ENCODE measurements at places on chromosomes 2 and 18.

GRCh38 chr2:153509133-153509532 is 30.6 kb upstream of the RPRM start:
- DNase-seq, result no peak
- H3K27me3 ChIP-seq, result peaks cover 12% of the 10 kb centered on the region
- no peak overlapping the region for H3K4me3 ChIP-seq
- no peaks in the 10 kb centered on the region for H3K4me1 ChIP-seq

DNA sequence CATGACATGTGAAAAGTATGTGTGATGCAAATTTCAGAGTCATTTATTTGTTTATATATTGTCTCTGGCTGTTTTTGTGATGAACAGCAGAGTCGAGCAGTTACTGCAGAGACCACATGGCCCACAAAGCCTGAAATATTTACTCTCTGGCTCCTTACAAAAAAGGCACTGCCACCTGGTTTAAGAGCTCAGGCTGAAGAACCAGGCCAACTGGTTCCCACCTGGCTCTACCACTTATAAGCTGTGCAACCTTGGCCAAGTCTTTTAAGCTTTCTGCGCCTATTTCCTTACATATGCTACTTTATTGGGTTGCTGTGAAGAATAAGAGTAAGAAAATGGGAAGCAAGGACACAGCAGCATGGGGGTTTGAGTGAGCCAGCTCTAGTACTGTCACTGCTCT is 207.6 kb downstream of the L3MBTL4 start:
- H3K27me3 ChIP-seq, result no peaks in the 10 kb centered on the region
- no peak for DNase-seq
- H3K36me3 ChIP-seq, result no peaks in the 10 kb centered on the region
- H3K4me3 ChIP-seq, result no peak overlapping the region

- H3K36me3 ChIP-seq, result peaks cover 7% of the 10 kb centered on the region
- H3K4me3 ChIP-seq, result no peak overlapping the region
- no peak for DNase-seq
- H3K4me1 ChIP-seq, result no peaks in the 10 kb centered on the region
- H3K27me3 ChIP-seq, result no peaks in the 10 kb centered on the region
These were observed 102.8 kb upstream of the TFCP2L1 start for GRCh38 chr2:121387591-121388325.

DNA sequence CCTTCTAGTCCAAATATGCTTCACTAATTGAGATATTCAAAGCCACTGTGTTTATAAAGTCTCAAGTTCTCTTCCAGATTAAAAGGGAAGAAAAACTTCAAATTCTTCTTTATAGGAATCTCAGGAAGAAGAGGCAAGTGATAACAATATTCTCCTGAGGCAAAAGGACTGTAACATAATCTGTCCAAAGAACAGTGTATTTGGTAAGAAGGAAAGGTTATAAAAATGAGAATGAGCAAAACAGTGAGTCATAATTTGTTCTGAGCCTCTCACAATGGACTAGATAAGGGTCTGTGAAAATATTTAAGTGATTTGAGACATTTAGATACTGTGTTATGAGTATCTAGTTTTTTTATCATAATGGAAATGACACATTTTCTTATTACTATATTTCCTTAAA is 44.3 kb downstream of the SNRPD1 start:
- peaks cover 17% of the 10 kb centered on the region for H3K36me3 ChIP-seq
- no peak overlapping the region for H3K4me3 ChIP-seq
- H3K27ac ChIP-seq, result no peak overlapping the region
- no peaks in the 10 kb centered on the region for H3K4me1 ChIP-seq
- H3K27me3 ChIP-seq, result no peaks in the 10 kb centered on the region

DNA sequence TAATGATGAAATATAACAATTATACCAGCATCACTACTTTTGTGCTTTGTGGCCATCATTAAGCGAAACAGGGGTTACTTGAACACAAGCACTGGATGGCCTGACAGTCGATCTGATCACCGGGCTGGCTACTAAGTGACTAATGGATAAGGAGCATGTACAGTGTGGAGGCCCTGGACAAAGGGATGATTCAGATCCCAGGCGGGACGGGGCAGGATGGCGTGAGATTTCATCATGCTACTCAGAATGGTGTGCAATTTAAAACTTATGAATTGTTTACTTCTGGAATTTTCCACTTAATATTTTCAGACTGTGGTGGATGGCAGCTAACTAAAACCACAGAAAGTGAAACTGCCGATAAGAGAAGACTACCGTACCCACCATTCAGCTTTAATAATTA is 7.0 kb upstream of the CLIP4 start:
- H3K27ac ChIP-seq, result no peak overlapping the region
- no peak overlapping the region for H3K4me3 ChIP-seq
- no peaks in the 10 kb centered on the region for H3K4me1 ChIP-seq

- H3K4me3 ChIP-seq, result peak overlapping the region; percentile 80
- H3K36me3 ChIP-seq, result no peaks in the 10 kb centered on the region
- H3K4me1 ChIP-seq, result peaks cover 28% of the 10 kb centered on the region
- no peak for DNase-seq
These were observed 1.1 kb upstream of the SEH1L start for GRCh38 chr18:12946549-12947284.

- H3K4me3 ChIP-seq, result no peak overlapping the region
- peaks cover 2% of the 10 kb centered on the region for H3K27me3 ChIP-seq
- no peak overlapping the region for H3K27ac ChIP-seq
- no peaks in the 10 kb centered on the region for H3K4me1 ChIP-seq
- DNase-seq, result no peak
These were observed 104.4 kb downstream of the LIPG start for GRCh38 chr18:49666045-49666775.

- no peaks in the 10 kb centered on the region for H3K27me3 ChIP-seq
- DNase-seq, result no peak
- no peak overlapping the region for H3K4me3 ChIP-seq
- H3K4me1 ChIP-seq, result peaks cover 12% of the 10 kb centered on the region
- no peak overlapping the region for H3K27ac ChIP-seq
- H3K36me3 ChIP-seq, result no peaks in the 10 kb centered on the region
These were observed 93.9 kb downstream of the KLF7 start for GRCh38 chr2:207071820-207072219.

- H3K36me3 ChIP-seq, result no peaks in the 10 kb centered on the region
- H3K4me3 ChIP-seq, result no peak overlapping the region
These were observed 96.7 kb downstream of the CCDC148 start for GRCh38 chr2:158359846-158360245.

- H3K4me1 ChIP-seq, result no peaks in the 10 kb centered on the region
- no peak overlapping the region for H3K4me3 ChIP-seq
- DNase-seq, result no peak
- H3K36me3 ChIP-seq, result no peaks in the 10 kb centered on the region
- no peak overlapping the region for H3K27ac ChIP-seq
- H3K27me3 ChIP-seq, result no peaks in the 10 kb centered on the region
These were observed 234.7 kb downstream of the HRH4 start for GRCh38 chr18:24695168-24695567.

DNA sequence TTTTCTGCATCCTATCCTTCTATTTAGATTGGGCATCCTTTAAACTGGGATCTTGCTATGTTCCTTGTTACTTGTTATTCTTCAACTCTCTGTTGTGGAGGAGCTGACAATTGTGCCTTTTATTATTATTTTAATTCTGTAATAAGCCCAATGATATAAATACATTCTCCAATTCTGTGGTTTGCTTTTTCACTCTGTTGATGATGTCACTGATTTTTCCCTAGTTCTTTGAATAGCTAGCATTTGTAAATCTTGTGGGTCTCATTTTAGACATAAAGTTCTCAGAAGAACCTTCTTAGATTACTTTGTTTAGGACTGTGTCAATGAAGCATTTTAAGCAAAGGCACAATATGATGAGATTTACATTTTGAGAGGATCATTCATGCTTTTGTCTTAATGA is 79.5 kb upstream of the SLC8A1 start:
- no peak overlapping the region for H3K4me3 ChIP-seq
- peaks cover 9% of the 10 kb centered on the region for H3K4me1 ChIP-seq
- no peaks in the 10 kb centered on the region for H3K27me3 ChIP-seq

DNA sequence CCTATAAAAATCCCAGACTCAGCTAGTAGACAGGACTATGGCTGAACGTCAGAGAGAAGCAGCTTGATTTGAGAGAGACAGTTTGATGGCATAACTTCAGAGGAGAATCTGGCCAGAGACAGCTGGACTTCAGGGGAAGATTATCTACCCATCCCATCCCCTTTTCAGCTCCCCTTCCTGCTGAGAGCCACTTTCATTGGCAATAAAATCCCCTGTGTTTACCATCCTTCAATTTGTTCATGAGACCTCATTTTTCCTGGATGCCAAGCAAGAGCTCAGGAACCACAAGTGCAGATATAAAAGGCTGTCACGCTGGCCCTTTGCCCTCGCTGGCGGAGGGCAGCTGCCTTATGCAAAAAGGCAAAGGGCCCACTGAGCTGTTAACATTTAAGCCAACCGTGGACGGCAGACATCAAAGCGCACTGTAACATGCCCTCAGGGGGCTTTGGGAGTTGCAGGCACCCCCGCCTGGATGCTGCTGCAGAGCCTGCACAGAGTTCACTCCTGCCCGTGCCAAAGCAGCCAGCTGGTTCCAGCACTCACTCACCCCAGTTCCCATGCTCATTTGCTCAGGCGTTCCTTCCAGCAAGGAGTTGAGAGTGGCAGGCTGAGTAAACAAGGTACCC is 164.3 kb upstream of the PGAP1 start:
- H3K27me3 ChIP-seq, result no peaks in the 10 kb centered on the region
- H3K27ac ChIP-seq, result no peak overlapping the region
- H3K4me3 ChIP-seq, result no peak overlapping the region
- peaks cover 3% of the 10 kb centered on the region for H3K4me1 ChIP-seq
- H3K36me3 ChIP-seq, result peaks cover 6% of the 10 kb centered on the region

- DNase-seq, result no peak
- H3K27me3 ChIP-seq, result peaks cover 2% of the 10 kb centered on the region
- no peak overlapping the region for H3K4me3 ChIP-seq
- H3K4me1 ChIP-seq, result no peaks in the 10 kb centered on the region
- no peak overlapping the region for H3K27ac ChIP-seq
- H3K36me3 ChIP-seq, result no peaks in the 10 kb centered on the region
These were observed 44.2 kb upstream of the MFF start for GRCh38 chr2:227280895-227281294.

DNA sequence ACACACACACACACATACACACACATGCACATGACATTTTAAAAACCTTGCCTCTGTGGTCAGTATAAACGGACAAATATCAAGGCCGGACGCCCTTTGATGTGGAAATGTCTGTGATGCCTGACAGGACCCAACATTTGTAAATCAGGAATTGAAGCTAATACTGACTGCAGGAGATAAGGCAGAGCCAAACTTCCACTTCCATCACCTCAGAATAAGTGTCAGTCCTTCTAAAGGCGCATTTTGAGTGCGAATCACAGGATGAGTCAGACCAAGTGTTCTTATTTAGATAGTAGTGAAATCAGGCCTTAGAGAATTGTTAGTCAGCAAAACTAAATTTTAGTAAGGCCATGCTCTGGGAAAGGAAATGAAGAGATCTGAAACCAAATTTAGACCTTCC is 211.7 kb upstream of the LRATD1 start:
- no peaks in the 10 kb centered on the region for H3K4me1 ChIP-seq
- H3K36me3 ChIP-seq, result no peaks in the 10 kb centered on the region
- no peak overlapping the region for H3K4me3 ChIP-seq
- no peak overlapping the region for H3K27ac ChIP-seq
- H3K27me3 ChIP-seq, result no peaks in the 10 kb centered on the region

- no peak overlapping the region for H3K27ac ChIP-seq
- DNase-seq, result no peak
- no peak overlapping the region for H3K4me3 ChIP-seq
- H3K27me3 ChIP-seq, result no peaks in the 10 kb centered on the region
- no peaks in the 10 kb centered on the region for H3K4me1 ChIP-seq
These were observed 152.3 kb downstream of the MEIS1 start for GRCh38 chr2:66587216-66587615.

DNA sequence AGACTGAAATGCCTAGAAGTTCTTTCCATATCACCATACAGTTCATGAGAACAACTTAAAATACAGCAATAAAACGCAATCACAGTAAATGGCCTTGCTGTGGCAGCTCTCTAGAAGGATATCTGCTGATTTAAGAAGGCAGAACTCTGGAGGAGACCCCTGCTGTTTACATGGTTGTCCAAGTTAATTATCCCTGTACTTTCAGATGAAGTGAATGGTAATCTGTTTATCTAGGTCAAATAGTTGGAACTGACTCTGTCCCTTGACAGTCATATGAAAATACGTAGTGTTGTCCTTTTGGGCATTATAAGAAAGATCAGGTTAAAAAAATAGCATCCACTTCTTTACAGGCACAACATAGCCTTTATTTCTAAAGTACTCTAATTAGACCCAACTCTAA is 115.6 kb downstream of the COLEC12 start:
- DNase-seq, result no peak
- H3K27me3 ChIP-seq, result no peaks in the 10 kb centered on the region
- no peak overlapping the region for H3K4me3 ChIP-seq
- H3K36me3 ChIP-seq, result no peaks in the 10 kb centered on the region

GRCh38 chr2:157428500-157429175 is 15.3 kb downstream of the CYTIP start:
- H3K4me1 ChIP-seq, result peaks cover 29% of the 10 kb centered on the region
- no peak overlapping the region for H3K4me3 ChIP-seq
- H3K27me3 ChIP-seq, result no peaks in the 10 kb centered on the region
- no peak for DNase-seq
- peak overlapping the region; percentile 38 for H3K27ac ChIP-seq
- H3K36me3 ChIP-seq, result peaks cover 4% of the 10 kb centered on the region

DNA sequence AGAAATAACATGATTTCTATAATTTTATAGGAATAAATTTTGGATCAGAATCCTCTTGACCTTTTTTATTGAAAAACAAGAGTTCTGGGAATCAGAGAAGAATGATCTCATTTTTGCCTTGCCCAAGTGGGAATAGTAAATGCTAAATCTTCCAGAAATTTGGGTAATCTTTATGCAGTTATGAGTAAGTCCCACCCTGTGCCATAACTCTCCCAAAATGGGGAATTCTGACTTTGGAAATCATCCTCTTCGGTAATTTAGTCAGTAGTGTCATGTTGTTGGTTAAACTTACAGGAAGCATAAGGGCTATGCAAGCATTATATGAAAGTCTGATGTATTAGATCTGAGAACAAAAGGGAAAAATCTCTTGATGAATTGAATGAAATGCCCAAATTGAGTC is 20.6 kb upstream of the ARHGAP28 start:
- H3K36me3 ChIP-seq, result no peaks in the 10 kb centered on the region
- no peaks in the 10 kb centered on the region for H3K4me1 ChIP-seq
- no peak overlapping the region for H3K27ac ChIP-seq
- no peak for DNase-seq

GRCh38 chr2:197838036-197838435 is 33.6 kb downstream of the PLCL1 start:
- H3K27ac ChIP-seq, result peak overlapping the region; percentile 83
- H3K4me3 ChIP-seq, result no peak overlapping the region
- DNase-seq, result peak; percentile 0
- H3K27me3 ChIP-seq, result no peaks in the 10 kb centered on the region
- H3K4me1 ChIP-seq, result peaks cover 14% of the 10 kb centered on the region
- H3K36me3 ChIP-seq, result no peaks in the 10 kb centered on the region

GRCh38 chr18:64539847-64540246 is 391.0 kb upstream of the LINC00305 start:
- no peaks in the 10 kb centered on the region for H3K4me1 ChIP-seq
- no peaks in the 10 kb centered on the region for H3K27me3 ChIP-seq
- no peak overlapping the region for H3K4me3 ChIP-seq
- no peaks in the 10 kb centered on the region for H3K36me3 ChIP-seq
- H3K27ac ChIP-seq, result no peak overlapping the region

All from T-cell (primary cell).